ENCODE measurements at places on chromosomes 2 and 18.

DNA sequence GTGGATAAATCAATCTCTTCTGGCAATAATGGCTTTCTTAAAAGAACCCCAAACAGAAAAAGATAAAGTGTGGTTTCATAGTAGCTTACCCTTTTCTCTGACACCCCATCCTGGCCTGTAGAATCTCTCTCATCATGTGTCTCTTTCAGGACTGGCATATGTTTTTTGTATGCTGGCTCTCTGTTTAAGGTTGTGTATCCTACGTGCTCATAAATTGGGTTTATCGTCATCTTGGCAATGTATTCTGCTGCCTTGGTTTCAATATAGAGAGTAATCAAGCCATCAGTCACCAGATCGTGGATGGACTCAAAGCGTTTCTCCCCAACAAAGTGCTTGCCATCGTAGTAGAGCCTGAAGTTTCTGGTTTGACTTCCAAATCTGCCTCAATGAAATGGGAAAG lies 113.5 kb upstream of the CHRNA1 start:
- no peak for DNase-seq

GRCh38 chr18:48035556-48035860 lies 105.0 kb upstream of the SMAD2 start:
- DNase-seq = peak; percentile 14

- no peak for DNase-seq
Measured at GRCh38 chr18:36031407-36031806, 36.0 kb downstream of the RPRD1A start.

- DNase-seq = no peak
Measured at GRCh38 chr2:102013206-102014040, 21.7 kb downstream of the IL1R2 start.

DNA sequence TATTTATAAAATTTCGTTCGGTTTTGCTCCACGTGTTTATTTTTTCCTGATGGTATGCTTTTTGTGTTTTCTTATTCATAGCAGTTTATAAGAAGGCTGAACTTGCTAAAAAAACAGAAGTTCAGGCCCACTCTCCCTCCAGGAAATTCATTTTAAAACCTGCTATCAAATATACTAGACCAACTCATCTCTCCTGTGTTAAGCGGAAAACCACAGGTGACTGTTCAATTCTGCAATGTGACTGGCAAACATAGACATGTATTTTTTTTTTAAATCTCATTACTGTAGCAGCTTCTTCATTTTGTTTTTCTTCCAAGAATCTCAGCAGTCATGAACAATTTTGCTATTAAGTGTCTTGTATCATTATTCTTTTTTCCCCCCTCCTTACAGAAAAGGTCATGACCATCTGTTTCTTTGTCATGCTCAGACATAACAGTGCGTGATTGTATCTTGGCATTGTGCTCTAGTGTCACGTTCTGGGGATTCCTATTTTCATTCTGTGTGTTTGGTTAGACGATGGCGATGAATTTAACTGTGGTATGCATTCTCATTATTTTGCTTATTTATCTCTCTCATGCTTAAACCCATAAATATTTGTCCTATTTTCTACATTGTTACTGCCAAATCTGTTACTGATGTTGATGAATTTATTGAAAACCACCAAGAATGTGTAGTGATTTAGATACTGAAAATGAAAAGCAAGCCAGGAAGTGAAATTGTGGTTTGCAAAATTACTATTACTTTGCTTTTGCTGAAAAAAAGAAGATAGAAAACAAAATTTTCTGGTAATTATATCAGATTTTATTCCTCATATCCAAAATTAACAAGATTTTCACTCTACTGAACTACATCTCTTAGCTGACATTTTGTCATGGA lies 74.6 kb upstream of the UNC80 start:
- DNase-seq = no peak

- DNase-seq = no peak
Measured at GRCh38 chr2:89833116-89833779, 1141.8 kb downstream of the RPIA start.

GRCh38 chr2:190860985-190861680 lies 19.5 kb upstream of the GLS start:
- no peak for DNase-seq

- DNase-seq = no peak
Measured at GRCh38 chr2:75157435-75157834, 41.9 kb downstream of the TACR1 start.

DNA sequence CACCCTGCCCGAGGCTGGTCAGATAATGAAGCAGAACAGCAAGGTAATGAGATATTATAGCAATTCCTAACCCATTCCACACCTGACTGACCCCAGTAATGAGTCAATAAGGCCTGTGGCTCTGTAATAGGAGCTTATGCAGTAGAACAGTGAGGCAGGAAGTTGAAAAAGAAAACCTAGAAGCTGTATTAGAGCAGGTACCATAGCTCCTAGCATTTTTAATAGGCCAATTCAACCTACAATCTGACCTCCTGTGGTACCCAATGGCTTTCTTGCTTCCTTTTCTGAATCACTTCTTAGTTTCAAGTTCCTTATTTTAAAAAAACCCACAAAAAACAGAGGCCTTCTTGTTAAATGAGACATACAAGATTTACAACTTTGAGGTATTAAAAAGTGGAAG lies 43.6 kb upstream of the MAP2 start:
- no peak for DNase-seq

GRCh38 chr2:107989445-107989844 lies 3.1 kb downstream of the SLC5A7 start:
- no peak for DNase-seq

GRCh38 chr18:11665587-11665986 lies 23.5 kb upstream of the GNAL start:
- no peak for DNase-seq

- DNase-seq = no peak
Measured at GRCh38 chr2:58479535-58480140, 238.5 kb upstream of the FANCL start.

DNA sequence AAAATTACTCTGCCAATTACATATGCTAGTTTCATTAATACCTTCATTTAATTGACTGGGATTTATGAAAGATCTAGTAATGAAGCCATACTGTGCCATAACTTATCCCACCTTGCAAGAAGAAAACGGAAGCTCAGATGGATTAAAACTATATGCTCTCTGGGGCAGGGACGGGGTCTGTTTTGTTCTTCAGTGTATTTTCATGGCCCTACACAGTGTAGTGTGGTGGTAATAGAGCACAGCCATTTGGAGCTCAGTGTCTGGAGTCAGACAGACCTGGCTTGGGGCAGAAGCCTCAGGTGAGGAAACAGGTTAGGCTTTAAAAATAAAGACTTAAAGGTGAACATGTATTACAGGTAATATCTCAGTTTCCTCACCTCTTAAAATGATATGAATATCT lies 62.3 kb downstream of the FIGN start:
- DNase-seq = no peak

DNA sequence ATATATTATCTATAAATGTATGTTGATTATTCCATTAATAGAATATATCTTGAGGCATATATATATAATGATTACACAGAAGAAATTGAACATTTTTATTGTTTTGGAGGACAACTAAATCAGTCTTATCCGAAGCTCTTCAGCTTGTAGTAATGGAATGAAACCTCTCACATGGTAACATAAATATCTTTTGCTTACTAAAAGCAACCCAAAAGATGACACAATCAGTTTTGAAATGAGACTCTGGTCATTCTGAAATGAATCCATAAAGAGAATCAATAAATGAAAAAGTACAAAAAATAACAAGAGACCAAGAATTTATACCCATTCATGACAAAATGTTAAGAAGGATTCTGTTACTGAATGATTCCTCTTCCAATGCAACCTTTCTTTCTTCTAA lies 110.2 kb downstream of the FIGN start:
- no peak for DNase-seq

- DNase-seq = no peak
Measured at GRCh38 chr2:40646642-40647041, 194.8 kb upstream of the SLC8A1 start.

GRCh38 chr2:227510620-227510958 lies 38.6 kb downstream of the AGFG1 start:
- DNase-seq = no peak

GRCh38 chr18:49548229-49548636 lies 13.6 kb upstream of the LIPG start:
- DNase-seq = no peak

DNA sequence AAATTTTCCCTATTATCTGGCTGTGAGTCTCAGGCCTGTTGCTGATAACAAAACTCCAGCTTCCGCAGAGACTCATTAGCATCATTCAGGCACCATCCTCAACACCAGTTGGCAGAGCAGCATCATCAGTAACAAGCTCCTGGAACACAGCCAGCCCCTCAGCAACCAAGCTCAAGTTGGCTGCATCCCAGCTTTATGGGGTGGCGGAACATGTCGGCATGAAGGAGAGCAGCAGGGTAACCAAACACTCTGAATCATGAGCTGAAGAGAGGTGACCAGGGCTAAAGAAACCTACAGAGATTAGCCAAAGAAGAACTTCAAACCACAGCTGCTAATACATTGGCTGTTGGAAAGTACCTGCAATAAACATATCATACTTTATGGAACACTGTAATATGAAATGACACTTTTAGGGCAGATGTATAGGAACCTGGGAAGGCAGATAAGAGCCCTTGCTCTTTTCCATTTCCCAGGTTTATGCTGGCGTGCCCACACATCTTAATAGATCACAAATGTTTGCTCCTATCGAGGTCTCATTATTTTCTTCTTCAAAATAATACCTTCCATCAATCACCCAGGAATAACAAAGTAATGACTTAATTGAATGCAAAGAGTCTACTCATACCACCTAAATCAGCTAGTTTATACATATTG lies 63.8 kb downstream of the PDE11A start:
- DNase-seq = no peak

DNA sequence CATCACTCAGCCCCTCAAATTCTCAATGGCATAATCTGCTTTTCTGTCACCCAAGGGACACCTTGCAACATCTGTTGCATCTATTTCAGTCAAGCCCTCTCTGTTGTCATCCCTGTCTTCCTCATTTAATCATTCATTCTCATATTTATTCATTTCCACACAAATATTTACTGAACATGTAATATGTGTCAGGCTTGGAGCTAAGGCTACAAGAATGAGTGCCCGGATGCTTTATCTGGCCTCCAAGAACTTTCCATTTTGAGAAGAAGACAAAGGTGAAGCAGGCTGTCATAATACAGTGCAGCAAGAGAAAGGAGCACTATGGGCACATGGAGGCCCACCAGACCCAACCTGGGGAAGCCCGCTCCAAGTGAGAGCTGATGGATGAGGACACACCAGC lies 15.6 kb downstream of the IL18RAP start:
- DNase-seq = no peak

GRCh38 chr2:27238976-27239375 lies 21.8 kb downstream of the CAD start:
- no peak for DNase-seq

GRCh38 chr18:76453057-76453561 lies 41.9 kb downstream of the ZNF516 start:
- no peak for DNase-seq

DNA sequence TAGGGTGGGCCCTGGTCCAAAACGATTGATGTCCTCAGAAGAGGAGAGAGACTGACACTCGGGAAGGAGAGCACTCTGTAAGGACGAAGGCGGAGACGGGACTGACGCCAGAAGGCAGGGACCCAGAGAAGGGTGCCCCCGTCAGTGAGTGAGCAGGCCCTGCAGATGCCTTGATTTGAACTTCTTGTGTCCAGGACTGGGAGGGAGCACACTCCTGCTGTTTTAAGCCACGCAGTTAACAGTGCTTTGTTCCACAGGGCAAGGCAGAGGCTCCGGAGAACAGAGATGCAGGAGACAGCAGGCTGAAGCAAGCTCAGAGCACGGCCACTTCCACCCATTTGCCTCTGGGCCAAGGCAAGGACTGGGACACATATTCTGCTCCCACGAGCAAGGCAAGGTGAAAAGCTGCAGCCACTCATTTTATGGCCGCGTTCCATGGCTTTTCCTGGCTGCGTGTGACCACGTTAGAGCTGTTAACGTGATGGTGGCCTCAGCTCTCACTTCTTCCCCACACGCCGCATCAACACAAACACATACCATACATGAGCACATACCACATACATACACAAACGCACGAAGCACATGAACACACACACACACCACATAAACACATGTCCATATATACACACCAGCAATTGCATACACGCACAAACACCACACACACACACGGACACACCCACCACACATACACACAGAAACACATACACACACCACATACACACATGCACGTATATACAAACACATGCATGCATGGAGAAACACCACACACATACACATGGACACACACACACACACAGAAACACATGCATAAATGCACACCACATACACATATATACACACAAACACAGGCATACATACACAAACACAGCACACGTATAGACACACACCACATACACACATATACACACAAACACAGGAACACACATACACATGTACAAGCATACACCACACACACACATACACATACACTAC lies 521.0 kb upstream of the MYT1L start:
- no peak for DNase-seq

- no peak for DNase-seq
Measured at GRCh38 chr2:180291060-180291459, 284.0 kb upstream of the CWC22 start.

- no peak for DNase-seq
Measured at GRCh38 chr2:217166241-217166850, 306.5 kb upstream of the TNP1 start.

GRCh38 chr2:157307021-157307420 lies 18.6 kb downstream of the ERMN start:
- no peak for DNase-seq

DNA sequence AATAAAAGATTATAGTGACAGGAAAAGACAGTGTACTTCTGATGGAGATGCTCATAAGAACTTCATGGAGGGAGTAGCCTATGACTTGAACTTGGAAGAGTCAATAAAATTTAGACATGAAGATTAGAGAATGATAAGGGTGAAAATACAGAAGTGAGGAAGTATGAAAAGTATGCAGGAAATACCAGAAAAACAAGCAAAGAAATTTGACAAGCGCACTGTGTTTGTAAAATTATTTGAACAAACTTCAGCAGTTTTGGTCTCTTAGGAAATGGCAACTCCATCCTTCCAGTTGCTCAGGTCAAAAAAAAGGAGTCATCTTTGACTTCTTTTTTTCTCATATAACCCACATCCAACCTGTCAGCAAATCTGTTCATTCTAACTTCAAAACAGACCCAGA lies 864.0 kb upstream of the ZEB2 start:
- no peak for DNase-seq

DNA sequence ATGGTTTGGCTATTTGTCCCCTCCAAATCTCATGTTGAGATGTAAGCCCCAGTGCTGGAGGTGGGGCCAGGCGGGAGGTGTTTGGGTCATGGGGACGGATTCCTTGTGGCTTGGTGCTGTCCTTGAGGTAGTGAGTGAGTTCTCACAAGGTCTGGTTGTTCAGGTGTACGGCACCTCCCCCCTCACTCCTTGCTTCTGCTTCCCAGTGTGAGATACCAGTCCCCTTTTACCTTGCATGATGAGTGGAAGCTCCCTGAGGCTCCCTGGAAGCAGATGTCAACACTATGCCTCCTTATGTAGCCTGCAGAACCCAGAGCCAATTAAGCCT lies 232.6 kb downstream of the LDLRAD4 start:
- DNase-seq = no peak

- no peak for DNase-seq
Measured at GRCh38 chr18:45631077-45631476, 15.8 kb downstream of the SLC14A2 start.
